ENCODE measurements at places on chromosomes 7 and 10.

DNA sequence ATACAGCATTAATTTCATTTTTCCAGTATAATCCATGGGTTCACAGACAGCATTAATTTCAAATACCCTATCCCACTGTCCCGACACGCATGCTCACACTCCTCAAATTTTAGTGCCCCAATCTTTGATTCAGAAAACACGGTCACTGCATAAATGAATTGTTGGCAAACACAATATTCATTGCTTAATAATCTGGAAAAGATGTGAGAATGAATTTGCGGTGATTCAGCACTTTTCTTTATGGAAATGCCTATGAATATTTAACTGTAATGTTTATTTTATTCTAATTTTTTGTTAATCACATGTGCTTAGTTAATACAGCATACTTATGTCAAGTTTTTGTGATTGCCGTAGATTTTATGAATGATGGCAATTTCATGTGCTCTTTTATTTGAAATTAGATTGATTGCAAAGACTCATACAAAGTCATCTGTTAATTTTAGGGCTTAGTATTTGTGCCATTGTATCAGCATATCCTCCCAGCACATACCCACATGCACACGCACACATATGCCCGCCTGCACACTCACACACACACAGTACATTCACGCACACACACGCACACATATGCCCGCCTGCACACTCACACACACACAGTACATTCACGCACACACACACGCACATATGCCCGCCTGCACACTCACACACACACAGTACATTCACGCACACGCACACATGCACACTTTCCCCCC is 35.1 kb downstream of the MACROH2A2 start:
- no peak for DNase-seq

- DNase-seq = no peak
Observed at GRCh38 chr7:127635659-127636285, 16.2 kb upstream of the SND1 start.

- DNase-seq = peak; percentile 71
Observed at GRCh38 chr7:66114743-66115649, at the start of gene CRCP. CRCP (plus strand) TSS chr7:66114847; CDS start chr7:66114963, 116 bp downstream.

GRCh38 chr10:80938903-80939302 is 401.2 kb downstream of the SH2D4B start:
- no peak for DNase-seq

DNA sequence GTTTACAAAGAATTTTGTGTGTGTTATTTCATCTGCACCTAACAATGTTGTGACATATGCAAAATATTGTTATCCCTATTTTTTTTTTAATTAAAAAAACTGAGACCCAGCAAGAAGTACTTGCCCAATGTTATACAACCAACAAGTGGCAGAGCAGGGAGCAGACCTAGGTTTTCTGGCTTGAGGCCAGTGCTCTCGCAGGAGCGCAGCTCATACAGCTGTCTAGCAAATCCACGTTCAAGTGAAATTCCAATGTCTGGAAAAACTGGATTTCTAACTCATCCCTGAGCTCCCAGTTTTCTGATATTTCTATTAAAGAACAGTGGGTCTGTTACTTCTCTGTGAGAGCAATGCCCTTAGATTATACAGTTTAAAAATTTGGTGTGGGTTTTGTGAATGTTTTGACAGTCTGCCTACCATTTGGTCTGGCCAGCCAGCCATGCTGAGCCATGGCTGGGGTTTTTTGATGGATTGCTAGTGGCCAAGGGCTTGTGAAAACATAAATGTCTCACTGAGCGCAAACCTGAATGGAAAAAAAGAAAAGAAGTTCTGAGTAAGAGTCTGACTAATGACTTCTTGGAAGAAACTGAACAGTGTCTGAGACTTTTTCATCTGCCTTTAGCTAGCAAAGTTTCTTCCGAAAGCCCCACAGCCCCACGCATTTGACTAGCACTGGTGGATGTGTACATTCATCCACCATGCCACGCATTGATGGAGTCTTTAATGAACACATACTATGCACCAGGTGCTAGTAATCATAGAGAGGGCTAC is 15.4 kb upstream of the PRF1 start:
- peak; percentile 45 for DNase-seq

Data from epithelial cell of esophagus (primary cell).